Right lung (tissue), 10 donors: ENCODE measurements at places on chromosomes 4 and X. TPM values are rescaled to one million over a fixed set of nuclear protein-coding genes. Genes with fewer than 3 reads are reported as not detected.
A peak's percentile ranks its signal among the peaks of the same experiment; 100 is the strongest.

DNA sequence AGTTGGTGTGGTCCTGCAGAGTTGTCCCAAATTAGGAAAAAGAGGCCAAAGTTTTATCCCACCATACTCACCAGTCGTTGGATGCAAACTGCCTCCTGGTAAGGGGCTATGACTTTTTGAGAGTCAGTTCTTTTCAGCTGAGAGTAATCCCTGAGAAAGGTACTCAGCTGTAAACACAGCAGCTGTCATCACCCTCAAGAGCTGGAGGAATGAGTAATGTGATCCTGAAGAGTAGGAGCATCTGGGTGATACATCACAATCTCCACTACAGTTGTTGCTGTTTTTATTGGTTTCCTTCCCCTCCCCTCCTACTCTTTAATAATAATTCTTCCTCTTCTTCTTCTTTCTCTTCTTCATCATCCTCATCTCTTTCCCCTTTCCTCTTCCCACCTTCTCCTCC is 5.7 kb downstream of the MAGEE1 start:
- no peak for DNase-seq

GRCh38 chrX:34866646-34867045 is 76.0 kb upstream of the FAM47B start:
- DNase-seq = no peak

- DNase-seq = peak; percentile 23
Observed at GRCh38 chr4:124060261-124060918, 652.1 kb downstream of the ANKRD50 start.

Gene EDA
- 5.8 TPM for polyA plus RNA-seq

GRCh38 chr4:182258441-182259000 is 15.3 kb downstream of the TENM3 start:
- DNase-seq = no peak

DNA sequence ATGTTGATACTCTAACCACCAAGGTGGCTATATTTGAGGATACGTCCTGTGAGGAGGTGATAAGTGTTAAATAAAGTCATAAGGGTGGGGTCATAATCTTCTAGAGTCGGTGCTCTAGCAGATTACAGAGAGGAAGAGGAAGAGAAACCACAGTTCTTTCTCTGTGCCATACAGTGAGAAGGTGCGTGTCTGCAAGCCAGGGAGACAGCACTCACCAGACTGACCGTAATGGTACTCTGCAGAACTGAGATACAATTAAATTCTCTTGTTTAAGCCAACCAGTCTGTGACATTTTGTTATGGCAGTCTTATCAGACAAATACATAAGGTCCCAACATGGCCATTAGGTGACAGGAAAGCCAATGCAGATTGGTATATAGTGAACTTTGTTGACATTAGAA is 480.9 kb upstream of the IGFBP7 start:
- DNase-seq = no peak

- no peak for DNase-seq
Observed at GRCh38 chrX:42933187-42933586, 155.2 kb upstream of the PPP1R2C start.

DNA sequence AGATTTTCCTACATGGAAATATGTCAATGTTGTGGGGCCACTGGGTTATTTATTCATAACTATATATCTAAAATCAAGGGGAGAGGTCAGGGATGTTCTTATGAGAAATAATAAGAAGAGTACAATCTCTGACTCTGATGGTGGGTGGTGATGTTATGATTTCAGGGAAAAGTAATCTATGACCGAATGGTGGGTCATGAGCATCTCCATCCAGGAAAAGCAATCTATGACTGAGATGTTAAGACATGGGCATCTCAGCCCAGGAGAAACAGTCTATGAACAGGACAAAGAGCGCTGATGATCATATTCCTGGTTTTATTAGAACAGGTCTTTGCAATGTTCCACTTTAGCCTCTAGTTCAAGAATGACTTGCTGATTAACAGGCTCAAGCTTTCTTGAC is 137.1 kb downstream of the ARSF start:
- DNase-seq = no peak

Gene ZNF185
- 17.5 TPM for polyA plus RNA-seq

DNA sequence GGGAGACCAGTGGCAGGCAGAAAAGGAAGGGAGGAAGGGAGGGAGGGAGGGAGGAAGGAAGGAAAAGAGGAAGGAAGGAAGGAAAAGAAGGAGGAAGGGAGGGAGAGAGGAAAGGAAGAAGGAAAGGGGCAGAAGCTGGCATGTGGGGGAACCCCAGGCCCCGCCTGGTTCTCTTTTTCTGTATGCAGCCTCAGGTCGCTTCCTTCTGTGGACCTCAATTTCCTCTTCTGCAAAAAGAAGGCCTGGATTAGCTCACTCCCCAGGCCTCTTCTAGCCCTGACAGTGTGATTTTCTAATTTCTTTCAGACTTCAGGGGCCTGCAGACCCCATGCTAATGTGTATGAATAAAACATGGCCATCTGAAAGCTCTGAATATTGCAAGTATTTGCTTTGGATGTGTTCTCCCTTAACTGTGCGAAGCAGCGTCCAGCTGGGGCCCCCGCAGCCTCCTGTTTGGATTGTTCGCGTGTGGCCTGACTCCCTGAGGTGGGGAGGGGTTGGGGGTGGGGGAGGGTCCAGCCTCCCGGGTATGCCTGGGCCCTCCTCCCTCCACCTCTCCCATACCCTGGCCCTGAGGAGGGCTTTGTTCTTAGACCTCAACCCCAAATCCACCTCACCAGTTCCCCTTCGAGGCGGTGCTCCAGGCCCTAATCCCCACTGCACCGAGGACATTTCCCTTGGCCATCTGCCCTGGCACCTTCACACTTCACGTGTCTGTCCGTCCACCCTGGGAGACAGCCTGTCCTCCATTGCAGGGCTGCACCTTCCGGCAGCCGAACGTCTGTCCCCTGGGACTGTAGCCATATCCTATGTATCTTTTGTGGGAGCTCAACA is 199.9 kb upstream of the ATP6AP2 start:
- no peak for DNase-seq

Gene KLF8
- 10.9 TPM for polyA plus RNA-seq

- no peak for DNase-seq
Observed at GRCh38 chrX:11464836-11465463, 171.7 kb downstream of the AMELX start.

DNA sequence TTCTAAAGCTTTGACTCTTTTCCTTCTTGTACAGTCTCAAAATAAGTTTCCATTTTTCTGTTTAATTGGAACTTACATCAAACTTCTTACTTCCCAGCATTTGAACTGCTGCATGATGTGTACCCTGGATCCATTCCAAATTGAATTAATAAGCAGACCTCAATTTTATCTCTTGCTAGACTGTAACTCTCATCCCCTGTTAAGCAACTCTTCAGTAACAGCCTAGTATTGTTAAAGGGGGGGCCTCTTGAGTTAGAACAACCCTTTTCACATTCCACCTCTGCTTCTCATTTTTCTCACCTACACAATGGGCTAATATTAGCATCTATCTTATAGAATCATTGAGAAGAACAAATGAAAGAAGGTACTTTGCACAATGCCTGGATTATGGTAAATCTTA is 169.4 kb downstream of the IL1RAPL1 start:
- no peak for DNase-seq

DNA sequence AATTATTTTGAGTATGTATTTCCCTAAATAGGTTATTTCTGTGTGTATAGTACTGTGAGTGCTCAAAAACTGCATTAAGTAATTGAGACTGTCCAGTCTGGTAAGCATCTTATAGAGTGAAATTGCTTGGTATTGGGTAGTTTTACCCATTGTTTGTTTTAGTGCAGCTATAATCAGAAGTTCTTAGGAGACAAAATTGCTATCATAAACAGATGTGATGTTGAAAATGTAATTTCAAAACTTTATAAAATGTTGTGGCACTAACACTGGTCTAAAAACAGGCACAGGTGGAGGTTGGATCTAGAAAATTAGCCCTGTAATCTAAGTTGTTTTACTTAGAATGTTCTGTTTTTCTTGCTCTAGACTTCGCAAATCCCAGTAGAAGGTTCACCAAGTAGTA is 46.8 kb downstream of the RAPGEF2 start:
- no peak for DNase-seq

DNA sequence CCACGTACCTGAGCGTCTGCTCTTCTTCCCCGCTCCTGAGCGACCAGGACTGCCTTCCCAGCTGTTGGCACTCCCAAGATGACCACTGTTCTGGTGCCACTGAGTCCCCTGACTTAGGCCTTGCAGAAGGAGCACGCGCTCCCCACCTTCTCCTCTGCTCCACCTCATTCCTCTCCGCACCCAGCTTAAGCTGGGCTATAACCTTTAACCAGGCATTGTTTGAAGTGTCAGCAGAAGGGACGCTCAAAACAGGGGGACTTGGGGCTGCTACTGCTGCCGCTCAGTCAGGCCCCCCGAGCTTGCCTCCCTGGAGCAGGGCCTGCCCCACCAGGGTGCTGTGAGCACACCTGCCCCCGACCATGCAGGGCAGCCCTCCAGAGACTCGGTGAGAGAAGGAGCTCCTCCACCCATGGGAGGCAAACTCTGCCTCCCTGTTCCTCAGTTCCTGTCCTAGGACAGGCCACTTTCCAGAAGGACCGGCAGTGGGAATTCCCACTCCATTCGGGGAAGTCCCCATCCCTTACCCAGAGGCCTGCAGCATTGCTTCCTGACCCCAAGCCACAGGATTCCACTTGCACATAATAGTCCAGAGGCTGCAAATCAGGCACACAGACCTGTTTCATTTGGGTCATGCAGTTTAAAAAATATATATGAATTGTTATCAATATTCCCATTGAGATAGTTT is 99.7 kb upstream of the ENPP6 start:
- DNase-seq = no peak

GRCh38 chr4:74840936-74841509 is 46.7 kb upstream of the BTC start:
- no peak for DNase-seq

DNA sequence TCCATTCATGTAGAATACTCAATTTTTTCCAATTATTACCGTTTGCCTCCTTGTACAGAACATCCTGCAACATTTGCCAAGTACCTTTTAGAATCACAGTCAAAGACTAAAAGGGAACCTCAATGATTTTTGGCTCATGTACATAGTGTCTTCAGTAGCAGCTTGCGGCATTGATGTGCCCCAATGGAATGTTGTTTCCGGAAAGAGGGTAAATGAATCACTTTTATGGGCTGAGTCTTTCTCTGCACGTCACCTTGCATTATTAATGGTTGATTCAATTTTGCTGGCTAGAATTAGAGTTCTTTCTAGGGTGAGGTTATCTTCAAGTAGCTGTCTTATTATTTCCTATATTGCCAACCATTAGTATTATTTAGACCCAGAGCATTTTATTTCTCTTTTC is 116.9 kb upstream of the GABRA2 start:
- DNase-seq = no peak

Gene KLKB1
- 1.4 TPM for polyA plus RNA-seq

Gene TMEM150C
- 17.3 TPM for polyA plus RNA-seq

DNA sequence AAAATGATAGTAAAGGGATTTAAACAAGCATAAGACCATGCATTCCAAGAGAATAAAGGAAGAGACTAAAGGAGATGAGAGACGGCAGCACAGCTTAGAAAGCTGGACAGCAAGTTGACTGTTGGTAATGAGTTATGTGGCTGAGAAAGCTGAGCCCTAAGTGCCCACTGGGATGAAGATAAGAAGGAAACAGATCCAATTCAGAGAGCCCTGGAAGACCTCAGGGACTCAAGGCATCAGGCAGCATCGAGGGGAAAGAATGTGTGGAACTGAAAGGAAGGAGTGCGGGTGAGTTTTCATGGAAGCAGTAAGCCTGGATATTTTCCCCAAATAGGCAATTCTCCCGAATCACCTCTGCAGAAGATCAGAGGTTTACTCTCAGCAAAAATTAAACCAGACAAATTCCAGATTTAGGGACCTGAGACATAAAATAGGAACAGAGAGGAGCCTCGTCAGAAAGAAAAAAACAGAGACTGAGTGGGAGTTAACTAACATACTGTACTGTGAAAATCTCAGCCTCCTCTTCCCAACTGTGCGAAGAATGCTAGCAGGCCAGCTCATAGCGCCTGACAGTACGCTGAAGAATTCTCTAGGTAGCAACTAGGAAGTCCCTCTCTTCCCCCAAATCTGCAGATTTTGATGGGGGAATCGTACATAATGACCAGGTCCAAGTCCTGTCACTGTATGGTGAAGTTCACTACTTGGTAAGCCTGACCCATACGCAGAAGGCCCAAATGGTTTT is 187.7 kb upstream of the TAPT1 start:
- DNase-seq = no peak

DNA sequence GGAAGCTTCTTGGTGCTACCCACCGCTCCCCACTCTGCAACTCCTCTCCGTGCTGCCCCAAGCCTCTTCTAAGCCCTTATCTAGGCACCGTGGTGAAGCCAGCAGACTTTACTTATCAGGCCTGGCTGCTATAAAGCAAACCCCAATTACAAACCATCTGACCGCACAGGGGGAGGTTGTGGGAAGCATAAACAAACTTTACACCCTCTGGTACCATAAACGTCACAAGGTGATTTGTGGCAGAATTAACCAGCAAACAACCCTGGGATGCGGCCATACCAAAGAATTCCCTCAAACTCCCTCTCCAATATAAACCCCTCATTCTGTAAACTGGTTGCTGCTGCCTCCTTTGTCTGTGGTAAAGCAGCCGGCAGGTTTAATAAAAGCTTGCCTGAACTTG is 55.2 kb downstream of the MAGEC2 start:
- no peak for DNase-seq

- no peak for DNase-seq
Observed at GRCh38 chrX:40107291-40108161, 9.8 kb upstream of the BCOR start.

GRCh38 chr4:84063619-84064018 is 435.5 kb downstream of the NKX6-1 start:
- no peak for DNase-seq

DNA sequence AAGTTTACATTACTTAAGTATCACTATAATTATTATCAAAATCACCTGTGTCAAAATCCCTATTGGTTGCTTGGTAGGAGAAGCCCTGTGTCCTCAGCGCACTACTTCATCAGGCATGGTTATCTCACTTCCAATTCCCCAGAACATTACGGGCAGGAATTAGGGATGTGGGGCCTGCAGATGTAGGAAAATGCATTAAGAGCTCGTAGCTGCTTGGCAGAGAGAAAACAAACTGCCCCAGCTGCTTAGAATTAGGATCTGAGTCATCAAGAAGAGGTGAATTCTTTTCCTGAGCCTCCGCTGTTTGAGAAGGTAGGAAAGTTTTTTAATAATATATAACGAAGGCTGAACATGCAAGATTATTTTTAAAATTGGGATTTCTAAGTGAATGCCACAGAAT is 31.1 kb upstream of the CLNK start:
- DNase-seq = no peak

Gene OTUD6A
- polyA plus RNA-seq = not detected

- DNase-seq = no peak
Observed at GRCh38 chr4:18777190-18777930, 755.8 kb upstream of the LCORL start.

Gene CXorf66
- not detected for polyA plus RNA-seq

- no peak for DNase-seq
Observed at GRCh38 chrX:65750674-65751469, 83.4 kb downstream of the MSN start.
